Transverse colon (tissue), 4 donors: ENCODE measurements at places on chromosomes 5 and 9. TPM values are rescaled to one million over a fixed set of nuclear protein-coding genes. Genes with fewer than 3 reads are reported as not detected.
A peak's percentile ranks its signal among the peaks of the same experiment; 100 is the strongest.

DNA sequence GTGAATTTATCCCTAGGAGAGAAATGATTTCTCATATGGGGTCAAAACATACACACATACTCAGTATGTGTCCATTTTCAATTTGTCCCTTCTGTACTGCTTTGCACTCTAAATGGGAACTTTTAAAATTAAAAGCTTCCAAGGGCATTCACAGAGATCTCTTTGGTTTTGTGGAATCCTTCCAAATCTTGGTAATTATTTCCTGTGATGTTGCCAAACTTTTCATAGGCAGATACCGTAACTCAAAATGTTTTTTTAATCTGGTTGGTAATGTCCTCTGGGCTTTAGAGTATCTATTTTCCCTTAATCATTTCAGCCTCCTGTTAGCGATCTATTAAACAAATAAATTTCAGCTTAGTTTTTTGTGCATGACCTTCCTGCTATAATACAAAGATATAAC lies 282.4 kb downstream of the ARHGEF28 start:
- H3K36me3 ChIP-seq: no peaks in the 10 kb centered on the region
- no peaks in the 10 kb centered on the region for H3K4me1 ChIP-seq
- no peak overlapping the region for H3K27ac ChIP-seq
- no peak overlapping the region for H3K4me3 ChIP-seq
- no peak for DNase-seq

- H3K27me3 ChIP-seq: no peaks in the 10 kb centered on the region
- H3K27ac ChIP-seq: peak overlapping the region; percentile 43
- H3K4me3 ChIP-seq: no peak overlapping the region
- peak; percentile 28 for DNase-seq
These were observed 106.8 kb downstream of the FRMD3 start for GRCh38 chr9:83431101-83432060.

DNA sequence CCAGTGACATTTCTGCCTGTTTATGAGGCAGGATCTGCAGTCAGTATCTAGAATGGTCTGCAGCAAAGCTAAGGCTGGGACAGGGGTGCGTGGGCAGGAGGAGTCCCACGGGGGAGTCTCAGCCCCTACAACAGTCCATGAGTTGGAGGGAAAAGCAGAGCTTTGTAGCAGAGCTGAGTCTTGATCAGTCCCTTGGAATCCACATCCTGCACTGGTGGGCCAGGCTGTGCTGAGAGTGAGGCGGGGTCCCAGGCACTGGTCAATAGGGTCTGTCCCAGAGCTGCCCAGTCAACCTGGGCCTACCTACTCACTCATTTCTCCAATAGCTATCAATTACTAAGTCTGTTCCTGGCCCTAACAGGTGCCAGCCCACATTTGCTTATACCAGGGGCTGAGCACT lies 5.9 kb downstream of the ACSL6 start:
- no peak overlapping the region for H3K4me3 ChIP-seq
- no peak for DNase-seq
- peaks cover 14% of the 10 kb centered on the region for H3K27me3 ChIP-seq
- no peaks in the 10 kb centered on the region for H3K36me3 ChIP-seq
- no peaks in the 10 kb centered on the region for H3K4me1 ChIP-seq

DNA sequence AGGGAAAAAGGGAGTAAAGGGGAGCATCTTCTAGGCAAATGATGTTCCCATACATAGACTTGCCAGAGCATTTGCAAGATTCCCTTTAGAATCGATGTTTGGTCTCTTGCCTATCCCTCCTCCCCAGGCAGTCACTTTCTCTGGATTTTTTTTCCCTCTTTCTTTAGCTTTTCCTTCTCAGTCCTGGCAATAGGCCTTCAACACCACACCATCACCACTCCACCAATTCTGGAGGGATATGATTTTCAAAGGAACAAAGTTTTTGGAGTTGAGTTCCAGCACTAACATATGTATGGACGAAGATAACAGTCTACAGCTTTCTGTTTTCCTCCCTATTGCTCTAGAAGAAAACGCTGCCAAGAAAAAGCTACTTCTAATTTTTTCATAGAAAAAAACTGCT lies 377.4 kb downstream of the PDE4D start:
- no peaks in the 10 kb centered on the region for H3K36me3 ChIP-seq
- no peaks in the 10 kb centered on the region for H3K4me1 ChIP-seq
- no peak for DNase-seq
- no peak overlapping the region for H3K27ac ChIP-seq
- H3K4me3 ChIP-seq: no peak overlapping the region
- no peaks in the 10 kb centered on the region for H3K27me3 ChIP-seq

- H3K4me1 ChIP-seq: no peaks in the 10 kb centered on the region
- no peak for DNase-seq
- no peaks in the 10 kb centered on the region for H3K27me3 ChIP-seq
- H3K27ac ChIP-seq: peak overlapping the region; percentile 93
- no peak overlapping the region for H3K4me3 ChIP-seq
- H3K36me3 ChIP-seq: no peaks in the 10 kb centered on the region
These were observed 53.9 kb upstream of the IL17B start for GRCh38 chr5:149432911-149433401.

- DNase-seq: no peak
- H3K4me1 ChIP-seq: no peaks in the 10 kb centered on the region
- no peak overlapping the region for H3K27ac ChIP-seq
- no peaks in the 10 kb centered on the region for H3K36me3 ChIP-seq
These were observed 17.7 kb upstream of the PHYKPL start for GRCh38 chr5:178250263-178250662.

DNA sequence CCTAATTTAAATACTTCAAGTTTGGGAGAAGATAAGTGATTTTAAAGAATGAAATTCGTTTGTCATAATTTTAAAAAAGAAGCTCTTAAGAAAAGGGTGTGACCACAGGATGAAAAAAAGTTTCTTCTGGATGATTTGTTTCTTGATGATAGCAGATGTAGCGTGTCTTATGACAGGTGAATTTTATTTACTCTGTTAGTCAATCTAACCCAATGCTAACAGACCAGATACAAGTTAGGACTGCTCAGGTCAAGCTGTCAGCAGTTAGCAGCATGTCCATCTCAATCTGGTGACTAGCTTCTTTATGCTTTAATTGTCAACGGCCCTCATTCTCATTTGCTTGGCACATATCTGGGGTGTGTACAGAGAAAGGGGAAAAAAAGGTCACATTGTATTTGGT lies 456.0 kb downstream of the BNC2 start:
- no peaks in the 10 kb centered on the region for H3K36me3 ChIP-seq
- peaks cover 5% of the 10 kb centered on the region for H3K4me1 ChIP-seq
- H3K27ac ChIP-seq: peak overlapping the region; percentile 54
- no peaks in the 10 kb centered on the region for H3K27me3 ChIP-seq

DNA sequence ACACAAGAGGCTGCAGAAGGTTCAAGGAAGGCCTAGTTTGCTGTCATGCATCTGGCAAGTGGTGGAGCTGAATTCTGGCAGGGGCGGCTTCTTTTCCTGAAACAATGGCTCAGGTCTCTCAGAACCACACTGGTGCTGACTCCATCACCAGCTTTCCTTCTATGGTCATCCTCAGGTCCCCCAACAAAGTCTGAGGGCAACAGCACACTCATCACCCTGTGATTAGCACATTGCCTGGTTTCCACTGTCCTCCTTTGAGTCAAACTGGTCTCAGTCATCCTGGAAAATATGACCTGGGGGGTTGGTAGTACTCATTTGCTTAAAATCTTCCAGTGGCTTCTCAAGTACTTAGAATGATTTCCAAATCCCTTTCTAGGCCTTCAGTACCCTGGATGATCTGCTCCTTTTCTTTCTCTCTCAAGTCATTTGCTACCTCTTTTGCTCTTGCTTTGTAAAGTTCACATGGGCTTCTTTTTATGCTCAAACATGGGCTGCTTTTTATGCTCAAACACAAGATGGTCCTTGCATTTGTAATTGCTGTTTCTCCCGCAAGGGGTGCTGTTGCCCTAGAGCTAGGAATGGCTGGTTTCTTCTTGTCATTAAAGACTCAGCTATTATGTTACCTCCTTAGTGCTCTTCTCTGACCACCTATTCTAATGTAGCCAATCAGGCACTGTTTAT lies 144.9 kb downstream of the ALDH1A1 start:
- no peaks in the 10 kb centered on the region for H3K4me1 ChIP-seq
- no peak overlapping the region for H3K27ac ChIP-seq
- no peaks in the 10 kb centered on the region for H3K27me3 ChIP-seq
- DNase-seq: no peak
- H3K4me3 ChIP-seq: no peak overlapping the region

DNA sequence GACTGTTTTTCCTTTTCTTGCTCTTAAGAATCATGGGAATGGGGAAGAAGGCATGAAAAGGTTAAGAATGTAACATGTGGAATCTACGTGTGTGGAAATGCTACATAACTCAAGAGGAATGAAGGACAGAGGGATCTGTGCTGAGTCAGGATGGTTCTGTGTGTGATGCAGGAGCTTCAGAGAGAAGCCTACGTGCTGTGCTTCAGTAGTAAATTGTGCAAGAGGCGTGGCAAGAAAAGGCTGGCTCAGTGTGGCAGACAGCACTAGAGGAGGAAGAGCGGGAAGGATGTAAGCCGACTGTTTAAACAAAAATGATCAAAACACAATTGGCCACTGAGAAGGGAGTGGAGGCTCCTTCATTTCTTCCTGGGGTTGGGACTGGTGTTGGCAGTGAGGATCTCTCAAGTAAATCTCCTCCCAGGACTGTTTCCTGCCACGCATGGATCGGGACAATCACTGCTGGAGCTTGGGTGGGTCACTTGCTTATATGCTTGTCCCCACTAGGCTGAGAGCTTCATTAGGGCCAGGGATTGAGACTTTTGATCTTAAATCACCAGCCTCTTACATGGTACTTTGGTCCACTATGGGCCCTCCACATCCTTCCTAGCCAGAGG lies 59.4 kb upstream of the BASP1 start:
- H3K27ac ChIP-seq: peak overlapping the region; percentile 3
- no peak overlapping the region for H3K4me3 ChIP-seq
- H3K36me3 ChIP-seq: no peaks in the 10 kb centered on the region
- DNase-seq: peak; percentile 41
- H3K4me1 ChIP-seq: peaks cover 17% of the 10 kb centered on the region

DNA sequence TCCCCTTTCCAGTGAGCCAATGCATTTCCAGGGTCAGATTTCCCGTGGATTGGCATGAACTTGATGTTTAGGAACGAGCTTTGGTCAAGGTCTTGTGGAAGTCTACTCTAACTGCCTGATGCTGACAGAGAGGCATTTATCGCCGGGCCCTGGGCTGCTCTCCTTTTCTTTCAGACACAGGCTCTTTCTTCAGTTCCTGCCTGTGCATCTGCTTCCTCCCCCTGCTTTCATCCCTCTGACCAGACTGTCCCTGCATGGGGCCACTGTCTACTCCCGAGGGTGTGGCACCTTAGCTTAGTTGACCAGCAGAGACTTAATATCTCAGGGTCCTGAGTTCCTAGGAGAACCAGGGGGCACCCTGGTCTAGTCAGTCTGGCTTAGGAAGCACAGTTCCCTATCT lies 41.2 kb downstream of the RALGPS1 start:
- DNase-seq: no peak
- no peaks in the 10 kb centered on the region for H3K27me3 ChIP-seq
- H3K4me3 ChIP-seq: no peak overlapping the region

GRCh38 chr5:168125445-168126199 lies 165.8 kb upstream of the WWC1 start:
- H3K27me3 ChIP-seq: no peaks in the 10 kb centered on the region
- DNase-seq: no peak

GRCh38 chr5:165757791-165758190 lies 2252.4 kb downstream of the MAT2B start:
- no peak for DNase-seq
- H3K4me1 ChIP-seq: no peaks in the 10 kb centered on the region
- no peak overlapping the region for H3K27ac ChIP-seq
- no peak overlapping the region for H3K4me3 ChIP-seq
- H3K36me3 ChIP-seq: no peaks in the 10 kb centered on the region

- peaks cover 61% of the 10 kb centered on the region for H3K4me1 ChIP-seq
- H3K27me3 ChIP-seq: no peaks in the 10 kb centered on the region
- no peaks in the 10 kb centered on the region for H3K36me3 ChIP-seq
These were observed 94.5 kb downstream of the PLPP1 start for GRCh38 chr5:55440188-55440646.

- DNase-seq: no peak
- no peaks in the 10 kb centered on the region for H3K4me1 ChIP-seq
- H3K4me3 ChIP-seq: no peak overlapping the region
These were observed 268.6 kb downstream of the ISL1 start for GRCh38 chr5:51651889-51652288.

DNA sequence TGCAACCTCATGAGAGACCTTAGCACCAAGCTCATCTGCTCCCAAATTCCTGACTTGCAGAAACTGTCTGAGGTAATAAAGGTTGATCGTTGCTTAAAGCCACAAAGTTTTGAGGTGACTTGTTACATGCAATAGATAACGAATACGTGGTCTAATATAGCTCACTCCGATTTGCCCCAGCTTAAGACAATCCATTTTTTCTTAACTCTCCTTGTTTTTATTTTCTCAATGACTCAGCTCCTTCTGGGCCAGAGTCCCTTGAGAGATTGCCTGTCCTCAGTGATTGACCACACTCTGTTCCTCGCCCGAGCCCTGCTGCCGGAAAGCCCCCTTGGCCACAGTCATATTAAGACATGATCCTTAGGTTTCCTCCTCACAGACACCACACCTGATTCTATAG lies 63.7 kb upstream of the FANCC start:
- H3K27ac ChIP-seq: no peak overlapping the region
- no peaks in the 10 kb centered on the region for H3K27me3 ChIP-seq
- H3K36me3 ChIP-seq: no peaks in the 10 kb centered on the region
- H3K4me3 ChIP-seq: no peak overlapping the region
- no peak for DNase-seq

DNA sequence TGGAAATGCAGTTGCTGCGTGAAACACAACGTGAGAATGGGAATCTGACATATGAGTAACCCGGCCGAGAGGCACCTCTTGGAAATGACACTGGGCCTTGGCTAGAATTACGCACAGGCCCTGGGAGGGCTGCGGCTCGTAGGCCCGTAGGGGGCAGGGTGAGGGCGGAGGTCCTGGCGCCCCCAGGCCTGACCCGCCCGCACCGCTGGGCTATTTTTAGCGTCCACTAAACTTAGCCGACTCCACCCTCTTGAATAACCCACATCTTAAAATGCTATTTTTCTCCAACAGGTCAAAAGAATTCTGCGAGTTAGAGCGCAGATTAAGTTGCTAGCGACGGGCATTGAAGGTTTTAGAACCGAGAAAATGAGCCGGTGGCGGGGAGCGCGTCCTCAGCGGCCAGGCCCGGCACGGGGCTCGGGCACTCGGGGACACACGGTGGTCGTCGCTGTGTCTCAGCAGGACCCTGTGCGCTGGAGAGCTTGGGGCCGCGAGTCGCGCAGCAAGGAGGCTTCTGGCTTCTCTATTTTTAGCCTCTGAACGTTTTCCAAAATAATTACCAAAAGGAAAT lies 168.5 kb downstream of the AUH start:
- peak; percentile 81 for DNase-seq
- peak overlapping the region; percentile 30 for H3K4me3 ChIP-seq
- H3K27ac ChIP-seq: peak overlapping the region; percentile 97
- H3K4me1 ChIP-seq: peaks cover 57% of the 10 kb centered on the region

GRCh38 chr9:35858458-35858857 lies 11.7 kb downstream of the OR13J1 start:
- no peak for DNase-seq
- no peak overlapping the region for H3K27ac ChIP-seq
- no peak overlapping the region for H3K4me3 ChIP-seq
- H3K27me3 ChIP-seq: peaks cover 22% of the 10 kb centered on the region

Gene FAM221B
- total RNA-seq: 0.14 TPM

Gene EPB41L4B
- total RNA-seq: 159 TPM

Gene LCN12
- total RNA-seq: 8.2 TPM

Gene SPINK4
- 6.6 TPM for total RNA-seq

Gene CDH12
- total RNA-seq: not detected

Gene SLC9A3
- 143 TPM for total RNA-seq

Gene HSPB3
- not detected for total RNA-seq

Gene KCTD16
- total RNA-seq: not detected

Gene AHRR
- 1.5 TPM for total RNA-seq

Gene ITK
- total RNA-seq: 2.5 TPM

Gene SLC36A3
- not detected for total RNA-seq
